Fibroblast of skin of left biceps (primary cell): ENCODE measurements at places on chromosomes 6 and 20.

DNA sequence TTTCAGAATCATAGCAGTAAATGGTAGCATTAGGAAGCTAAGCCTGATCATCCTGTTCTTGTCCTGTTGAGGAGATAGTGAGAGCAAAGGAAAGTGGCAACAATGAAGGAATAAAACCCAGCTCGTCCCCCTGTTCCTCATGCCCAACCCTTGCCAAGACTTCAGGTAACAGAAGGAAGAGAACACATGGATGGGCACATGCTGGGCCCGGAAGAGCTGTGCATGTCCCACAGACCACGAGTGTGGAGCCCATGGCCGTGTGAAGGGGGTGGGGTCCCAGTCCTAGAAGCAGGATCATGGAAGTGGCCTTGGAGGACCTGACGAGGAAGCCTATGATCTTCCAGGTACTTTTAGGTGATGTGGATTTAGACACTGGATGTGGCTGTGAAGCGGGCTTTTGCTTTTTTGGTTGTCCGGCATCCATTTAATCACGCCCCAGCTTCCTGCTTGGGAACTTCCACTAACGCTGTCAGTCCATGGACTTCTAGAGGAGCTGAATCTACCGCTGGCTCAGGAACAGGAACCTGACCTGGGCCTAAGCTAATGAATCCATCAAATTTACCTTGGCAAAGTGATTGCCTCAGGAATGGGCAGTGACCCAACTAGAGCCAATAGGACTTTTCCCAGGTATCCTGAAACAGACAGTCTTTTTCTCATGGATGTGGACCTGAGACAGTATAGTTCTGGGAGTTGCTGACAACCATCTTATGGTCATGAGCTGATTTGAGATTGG is 79.3 kb upstream of the ARMC2 start:
- no peak for DNase-seq

- no peak for DNase-seq
Measured at GRCh38 chr20:23686046-23686750, 2.6 kb downstream of the CST4 start.

DNA sequence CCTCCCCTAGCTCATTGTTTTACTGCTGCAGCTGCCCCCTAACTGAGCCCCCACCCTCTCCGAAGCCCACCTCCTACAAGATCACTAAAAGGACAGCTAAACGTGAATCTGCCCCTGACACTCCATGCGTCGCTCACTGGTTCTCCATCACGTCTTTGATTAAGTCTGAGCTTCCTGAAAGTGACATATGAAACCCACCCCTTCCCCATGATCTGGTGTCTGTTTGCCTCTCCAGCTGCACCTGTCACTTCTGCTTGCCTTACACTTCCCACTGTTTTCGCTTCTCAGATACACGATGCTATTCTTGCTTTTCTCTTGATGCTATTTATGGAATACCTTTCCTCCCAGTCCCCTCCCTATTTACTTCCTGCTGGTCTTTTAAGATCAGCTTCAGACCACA is 8.0 kb upstream of the PERP start:
- no peak for DNase-seq

DNA sequence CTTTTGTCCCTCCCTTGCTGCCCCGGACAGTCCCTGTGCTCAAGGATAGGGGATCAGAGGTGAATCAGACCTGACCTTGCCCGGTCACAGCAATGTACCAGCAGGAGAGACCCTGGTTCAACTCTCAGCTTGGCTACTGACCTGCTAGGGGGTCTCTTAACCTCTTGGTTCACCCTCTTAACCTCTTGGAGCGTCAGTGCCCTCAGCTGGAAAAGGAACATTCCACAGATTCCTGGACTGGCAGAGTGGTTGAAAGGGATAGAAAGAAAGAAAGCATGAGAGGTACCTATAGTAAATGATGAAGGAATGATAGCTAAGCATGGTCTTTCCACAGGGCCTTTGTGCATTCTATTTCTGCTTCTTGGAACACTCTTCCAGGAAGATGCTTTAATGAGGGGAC is 25.2 kb downstream of the SNAI1 start:
- no peak for DNase-seq

DNA sequence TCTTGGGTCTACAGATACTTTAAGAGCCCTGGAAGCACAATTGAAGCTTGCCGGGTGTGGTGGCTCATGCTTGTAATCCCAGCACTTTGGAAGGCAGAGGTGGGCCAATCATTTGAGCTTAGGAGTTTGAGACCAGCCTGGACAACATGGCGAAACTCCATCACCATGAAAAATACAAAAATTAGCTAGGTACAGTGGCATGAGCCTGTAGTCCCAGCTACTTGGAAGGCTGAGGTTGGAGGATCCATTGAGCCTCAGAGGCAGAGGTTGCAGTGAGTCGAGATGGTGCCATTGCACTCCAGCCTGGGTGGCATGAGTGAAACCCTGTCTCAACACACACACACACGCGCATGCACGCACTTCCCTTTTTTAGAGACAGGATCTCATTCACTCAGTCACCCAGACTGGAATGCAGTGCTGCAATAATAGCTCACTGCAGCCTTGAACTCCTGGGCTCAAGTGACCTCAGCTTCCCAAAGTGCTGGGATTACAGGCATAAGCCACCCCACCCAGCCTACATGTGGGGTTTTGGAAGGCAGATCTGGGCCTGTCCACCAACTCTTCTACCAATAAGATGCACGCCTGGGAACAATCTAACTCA is 182.5 kb upstream of the JARID2 start:
- DNase-seq: no peak

GRCh38 chr6:11699576-11699975 is 79.0 kb downstream of the ADTRP start:
- DNase-seq: no peak

- no peak for DNase-seq
Measured at GRCh38 chr20:19590382-19590781, 167.7 kb upstream of the RIN2 start.
